Daoy (cell line): ENCODE measurements at places on chromosomes 2 and 18.

- peak; percentile 35 for DNase-seq
These were observed 24.3 kb downstream of the GALNT1 start for GRCh38 chr18:35605686-35606417.

GRCh38 chr2:121185571-121186074 lies 99.4 kb downstream of the TFCP2L1 start:
- DNase-seq, result peak; percentile 70

DNA sequence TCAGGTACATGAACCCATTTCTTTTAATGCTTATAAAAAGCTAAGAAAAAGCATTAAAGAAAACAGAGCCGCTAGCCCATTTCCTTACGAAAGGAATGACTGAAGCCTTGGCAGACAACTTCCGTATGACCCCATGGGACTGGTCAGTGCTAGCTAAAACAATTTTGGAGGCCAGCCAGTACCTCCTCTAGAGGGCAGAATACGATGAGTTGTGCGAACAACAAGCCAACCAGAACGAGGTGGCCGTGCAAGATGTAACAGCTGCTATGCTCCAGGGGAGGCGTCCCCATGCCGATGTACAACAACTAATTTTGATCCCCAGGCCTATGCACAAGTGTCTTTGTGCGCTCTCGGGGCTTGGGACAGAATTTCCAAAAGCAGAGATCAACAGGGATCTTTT lies 16.7 kb downstream of the MAP3K2 start:
- no peak for DNase-seq

- no peak for DNase-seq
These were observed 182.0 kb upstream of the SESTD1 start for GRCh38 chr2:179446476-179447141.

- DNase-seq, result no peak
These were observed 7.6 kb downstream of the YWHAQ start for GRCh38 chr2:9623151-9623550.

- peak; percentile 93 for DNase-seq
These were observed 203.2 kb downstream of the SH3RF3 start for GRCh38 chr2:109331896-109332848.
